ENCODE measurements at places on chromosomes 5 and 9.

- DNase-seq = no peak
Measured at GRCh38 chr5:83538786-83539462, 67.4 kb downstream of the VCAN start.

DNA sequence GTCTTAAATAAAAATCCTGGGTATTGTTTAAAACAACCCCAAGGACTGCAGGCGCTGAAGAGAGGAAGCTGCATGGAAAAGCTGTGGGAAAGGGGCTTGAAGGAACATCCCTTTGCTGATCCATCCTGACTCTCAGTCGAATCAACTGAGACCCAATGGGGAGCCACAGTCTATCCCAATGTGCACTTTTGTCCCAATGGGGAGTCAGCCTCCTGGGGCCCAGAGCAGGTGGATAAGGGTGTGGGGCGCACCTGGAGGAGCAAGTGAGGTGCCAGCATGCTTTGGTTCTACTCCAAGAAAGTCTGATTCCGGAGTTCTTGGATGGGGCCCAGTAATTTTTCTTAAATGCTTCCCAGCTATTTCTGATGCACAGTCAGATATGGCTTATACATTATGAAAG, 118.1 kb downstream of the COL23A1 start:
- DNase-seq = no peak

GRCh38 chr5:153350175-153350883, 140.1 kb upstream of the GRIA1 start:
- no peak for DNase-seq

- no peak for DNase-seq
Measured at GRCh38 chr5:112951124-112951702, 25.4 kb upstream of the DCP2 start.

GRCh38 chr5:149639737-149640136, 58.4 kb downstream of the ARHGEF37 start:
- no peak for DNase-seq

- DNase-seq = no peak
Measured at GRCh38 chr5:147616421-147616820, 106.6 kb upstream of the DPYSL3 start.

DNA sequence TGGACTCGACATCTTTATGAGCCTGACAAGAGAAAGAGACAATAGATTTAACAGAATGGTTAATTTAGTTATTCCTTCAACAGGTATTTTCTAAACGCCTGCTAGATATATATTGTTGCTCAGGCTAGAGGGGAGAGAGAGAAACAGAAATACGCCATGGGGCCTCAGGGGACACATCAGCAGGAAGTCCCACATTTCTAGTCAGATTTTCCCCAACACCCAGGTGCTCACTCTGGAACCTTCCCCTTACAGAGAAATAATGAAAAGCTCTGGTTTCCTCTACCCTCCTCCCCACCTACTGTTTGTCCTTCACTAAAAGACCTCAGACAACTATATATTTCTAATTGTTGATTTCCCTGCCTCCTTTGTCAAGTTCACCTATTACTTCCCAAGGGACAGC, 130.3 kb upstream of the TBC1D2 start:
- DNase-seq = no peak

- no peak for DNase-seq
Measured at GRCh38 chr5:148875205-148875875, 48.9 kb downstream of the ADRB2 start.

- no peak for DNase-seq
Measured at GRCh38 chr5:142934051-142934762, 164.0 kb downstream of the ARHGAP26 start.

- no peak for DNase-seq
Measured at GRCh38 chr5:162497455-162497854, 429.9 kb downstream of the GABRG2 start.

- DNase-seq = no peak
Measured at GRCh38 chr5:31942546-31942945, 231.6 kb downstream of the GOLPH3 start.

DNA sequence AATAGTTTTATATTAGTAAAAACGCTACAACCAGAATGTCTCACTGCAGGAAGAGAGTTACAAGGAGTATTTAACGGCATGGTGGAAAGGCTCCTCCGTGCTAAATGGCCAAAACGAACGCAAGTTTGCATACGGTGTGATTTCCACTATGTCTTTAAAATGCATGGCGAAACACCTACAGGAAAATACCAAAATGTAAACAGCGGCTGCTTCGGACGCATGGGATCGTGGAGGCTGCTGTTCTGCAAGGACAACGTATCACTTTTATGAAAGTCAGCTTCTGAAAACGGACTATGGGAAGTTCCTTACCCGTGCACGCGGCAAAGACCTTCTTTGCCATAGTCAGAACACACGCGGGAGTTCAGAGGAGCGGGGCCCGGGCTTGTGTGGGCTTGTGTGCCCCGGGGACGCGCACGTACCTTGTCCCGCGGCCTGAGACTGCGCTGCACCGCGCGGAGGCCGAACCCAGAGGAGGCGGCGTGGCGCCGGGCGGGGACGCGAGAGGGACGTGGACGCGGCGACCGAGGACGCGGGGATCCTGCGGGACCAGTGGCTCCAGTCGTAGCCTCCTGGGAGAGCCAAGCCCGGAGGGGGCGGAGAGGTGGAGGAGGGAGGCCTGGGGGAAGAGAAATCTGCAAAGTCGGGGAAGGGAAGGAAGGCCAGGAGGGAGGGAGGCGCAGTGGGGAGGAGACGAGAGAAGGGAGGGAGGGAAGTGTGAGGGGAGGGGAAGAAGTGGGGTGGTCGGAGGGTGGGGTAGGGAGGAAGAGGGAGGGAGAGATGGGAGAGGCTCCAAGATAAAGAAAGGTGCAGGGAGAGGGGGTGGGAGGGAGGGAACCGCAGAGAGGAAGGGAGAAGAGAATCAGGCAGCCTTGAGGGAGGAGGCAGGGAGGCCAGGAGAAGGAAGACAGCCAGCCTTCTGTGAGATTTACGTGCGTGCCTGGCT, at the start of gene CMBL:
TSS of gene CMBL (minus strand) at position 697 of the 943 bp plus-strand sequence. CDS start 17,140 bp downstream, outside the sequence.
- peak; percentile 62 for DNase-seq

- DNase-seq = no peak
Measured at GRCh38 chr5:138972230-138972629, 97.1 kb upstream of the LRRTM2 start.

- DNase-seq = peak; percentile 38
Measured at GRCh38 chr9:33151007-33151557, 16.1 kb downstream of the B4GALT1 start.

DNA sequence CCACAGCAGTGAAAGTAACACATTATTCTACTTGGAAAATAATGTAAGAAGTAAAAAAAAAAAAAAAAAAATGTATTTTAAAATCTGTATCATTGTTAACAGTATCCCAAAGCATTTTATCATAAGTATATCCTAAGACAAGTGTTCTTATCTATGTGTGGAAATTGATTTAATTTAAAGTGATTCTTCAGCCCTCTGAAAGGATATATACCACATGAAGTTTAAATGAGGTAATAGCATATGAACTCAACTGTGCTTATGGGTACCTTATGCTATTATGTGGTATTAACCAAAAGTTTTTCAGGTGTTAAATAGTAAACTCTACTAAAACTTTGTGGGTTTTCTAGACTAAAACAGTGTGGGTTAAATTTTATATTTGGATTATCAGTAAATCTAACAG, 2.8 kb upstream of the SECISBP2 start:
- DNase-seq = peak; percentile 31

- no peak for DNase-seq
Measured at GRCh38 chr5:132675936-132676689, 2.3 kb downstream of the IL4 start.

DNA sequence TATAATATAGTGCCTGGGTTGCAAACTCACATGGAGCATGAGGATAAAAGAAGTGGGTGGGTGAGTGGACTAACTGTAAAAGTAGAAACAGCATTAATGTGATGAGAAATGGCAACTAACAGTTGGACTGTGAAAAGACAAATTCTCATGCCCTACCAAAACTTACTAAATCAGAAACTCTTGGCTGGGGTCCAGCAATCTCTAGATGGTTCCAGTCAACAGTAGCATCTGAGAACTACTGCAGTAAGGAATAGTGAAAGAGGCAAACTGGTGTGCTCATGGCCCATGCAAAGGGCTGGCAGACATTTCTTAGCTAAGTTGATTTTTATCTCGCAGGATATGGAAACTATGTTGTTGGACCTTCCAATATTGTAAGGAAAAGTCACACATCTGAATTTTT, 150.3 kb downstream of the PIK3R1 start:
- DNase-seq = no peak

DNA sequence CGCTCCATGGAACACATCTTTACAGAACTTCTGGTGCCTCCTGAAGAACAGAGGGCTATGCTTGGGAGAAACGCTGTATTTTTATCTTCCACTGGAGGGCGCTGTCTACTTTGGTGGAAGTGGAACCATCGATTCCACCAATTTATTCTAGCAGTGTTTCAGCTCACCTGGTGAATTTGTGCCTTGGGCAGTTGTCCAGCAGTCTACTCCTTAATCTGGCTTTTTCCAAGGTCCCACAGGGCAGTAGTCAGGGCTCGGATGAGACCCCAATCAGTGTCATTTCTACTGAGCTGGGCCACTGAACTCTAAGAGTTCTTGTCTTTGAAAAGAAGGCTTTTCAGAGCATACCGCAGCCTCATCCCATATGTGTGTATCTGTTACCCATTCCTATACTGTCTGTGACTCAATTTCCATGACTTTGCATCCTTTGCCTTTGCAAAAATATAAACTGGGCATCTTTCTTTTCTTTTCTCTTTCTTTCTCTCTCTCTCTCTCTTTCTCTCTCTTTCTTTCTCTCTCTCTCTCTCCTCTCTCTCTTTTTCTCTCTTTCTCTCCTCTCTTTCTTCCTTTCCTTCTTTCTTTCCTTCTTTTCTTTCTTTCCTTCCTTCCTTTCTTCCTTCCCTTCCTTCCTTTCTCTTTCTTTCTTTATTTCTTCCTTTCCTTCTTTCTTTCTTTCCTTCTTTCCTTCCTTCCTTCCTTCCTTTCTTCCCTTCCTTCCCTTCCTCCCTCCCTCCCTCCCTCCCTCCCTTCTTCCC, 138.4 kb upstream of the ZNF618 start:
- peak; percentile 77 for DNase-seq

- DNase-seq = no peak
Measured at GRCh38 chr9:81456431-81457006, 232.8 kb downstream of the TLE1 start.

- no peak for DNase-seq
Measured at GRCh38 chr9:137313956-137314560, 12.0 kb upstream of the NRARP start.

GRCh38 chr5:36059571-36060419, 6.9 kb downstream of the UGT3A2 start:
- no peak for DNase-seq

GRCh38 chr9:96641514-96641913, 13.6 kb downstream of the PRXL2C start:
- DNase-seq = no peak

DNA sequence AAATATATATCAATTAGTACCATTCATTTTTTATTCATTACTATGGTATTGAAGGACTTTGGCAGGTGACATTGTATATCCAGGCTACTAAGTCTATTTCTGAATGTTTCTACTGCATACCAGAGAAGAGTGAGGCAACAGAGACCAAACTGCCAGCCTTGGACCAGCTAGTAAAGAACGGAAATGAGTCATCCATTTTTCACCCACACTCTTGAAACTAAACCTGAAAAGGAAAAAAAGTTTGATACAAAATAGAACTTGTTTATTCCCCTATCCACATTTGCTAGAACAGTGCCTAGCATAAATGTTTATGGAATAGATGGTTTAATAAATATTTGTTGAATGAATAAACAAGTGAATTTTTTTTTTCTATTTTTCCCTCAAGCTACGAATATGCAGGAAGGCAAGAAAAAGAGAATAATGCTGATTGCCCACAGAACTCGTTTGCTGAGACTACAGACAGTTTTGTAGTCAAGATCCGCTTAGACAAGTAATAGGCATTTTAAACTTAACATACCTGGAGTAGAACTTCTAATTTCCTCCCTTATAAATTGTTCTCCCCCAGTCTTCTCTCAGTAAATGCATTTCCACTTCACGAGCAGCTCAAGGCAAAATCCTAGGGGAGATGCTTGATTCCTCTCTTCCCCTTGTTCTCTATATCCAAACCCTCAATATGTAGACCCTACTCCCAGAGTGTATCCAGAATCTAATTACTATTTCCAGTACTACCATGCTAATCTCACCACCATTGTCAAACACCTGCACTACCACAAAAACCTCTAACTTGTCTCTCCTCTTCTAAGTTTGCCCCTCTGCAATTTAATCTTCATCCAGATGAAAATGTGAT, 146.2 kb upstream of the RASA1 start:
- peak; percentile 94 for DNase-seq

DNA sequence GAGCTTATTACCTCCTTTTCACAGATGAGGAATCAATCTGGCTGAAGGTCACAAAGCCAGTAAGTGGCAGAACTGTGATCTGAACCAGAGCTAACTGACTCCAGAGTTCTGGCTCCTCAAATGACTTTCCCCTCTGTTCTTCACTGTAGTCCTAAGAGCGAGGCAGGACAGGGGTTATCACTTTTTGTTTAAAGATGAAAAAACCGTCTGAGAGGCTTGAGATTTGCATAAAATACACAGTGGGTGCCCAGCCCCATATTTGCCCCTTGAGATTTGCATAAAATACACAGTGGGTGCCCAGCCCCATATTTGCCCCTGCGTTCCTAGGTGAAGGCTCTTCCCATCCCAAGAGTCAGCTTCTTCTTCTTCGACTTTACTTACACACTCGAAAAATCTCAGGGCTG, 667 bp downstream of the FBXO10 start:
- DNase-seq = no peak

- no peak for DNase-seq
Measured at GRCh38 chr9:112064871-112065270, 110.2 kb downstream of the SUSD1 start.

DNA sequence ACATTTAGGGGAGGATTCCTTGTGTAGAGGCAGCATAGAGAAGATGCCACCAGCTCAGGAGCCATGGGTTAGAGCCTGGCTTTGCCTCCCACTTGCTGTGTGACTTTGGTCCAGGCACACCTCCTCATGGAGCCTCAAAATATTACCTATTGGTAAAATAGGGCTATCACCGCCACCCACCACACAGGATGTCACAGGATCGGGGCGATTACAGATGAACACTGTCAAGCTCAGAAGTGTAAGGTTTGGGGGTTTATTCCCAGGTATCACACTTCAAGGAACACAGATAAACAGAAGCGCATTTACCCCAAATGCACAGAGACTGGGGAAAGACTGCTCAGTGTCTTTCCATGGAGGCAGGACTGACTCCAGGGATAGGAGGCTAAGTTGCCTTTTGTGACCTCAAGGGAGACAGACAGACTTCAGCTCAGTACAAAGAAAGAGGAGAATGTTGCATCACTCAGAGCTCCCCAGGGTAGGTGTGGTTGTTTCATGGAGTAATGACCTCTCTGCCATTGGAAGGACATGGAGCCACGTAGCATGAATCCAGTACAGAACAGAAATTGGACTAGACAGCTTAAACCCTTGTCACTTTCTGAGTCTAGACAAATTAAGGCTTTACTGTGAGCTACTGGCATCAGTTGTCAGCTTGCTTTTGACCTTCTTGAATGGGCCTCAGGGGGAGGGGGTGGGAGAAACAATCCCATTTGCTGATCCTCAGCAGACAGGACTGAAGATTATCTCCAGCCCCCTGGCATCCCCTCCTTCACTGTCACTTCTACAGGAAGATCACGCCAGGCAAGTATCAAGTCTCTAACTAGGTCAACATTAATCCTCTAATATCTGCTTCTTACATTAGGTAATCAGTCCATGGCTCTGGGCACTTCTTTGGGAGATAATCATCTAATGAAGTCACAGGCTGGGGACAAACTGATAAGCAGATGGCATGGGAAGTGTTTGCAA, 6.5 kb downstream of the TRAF1 start:
- no peak for DNase-seq

Data from RKO (cell line).